Astrocyte (in vitro differentiated cells and primary cell): ENCODE measurements at places on chromosomes 6 and 20. TPM values are rescaled to one million over a fixed set of nuclear protein-coding genes. Genes with fewer than 3 reads are reported as not detected.

DNA sequence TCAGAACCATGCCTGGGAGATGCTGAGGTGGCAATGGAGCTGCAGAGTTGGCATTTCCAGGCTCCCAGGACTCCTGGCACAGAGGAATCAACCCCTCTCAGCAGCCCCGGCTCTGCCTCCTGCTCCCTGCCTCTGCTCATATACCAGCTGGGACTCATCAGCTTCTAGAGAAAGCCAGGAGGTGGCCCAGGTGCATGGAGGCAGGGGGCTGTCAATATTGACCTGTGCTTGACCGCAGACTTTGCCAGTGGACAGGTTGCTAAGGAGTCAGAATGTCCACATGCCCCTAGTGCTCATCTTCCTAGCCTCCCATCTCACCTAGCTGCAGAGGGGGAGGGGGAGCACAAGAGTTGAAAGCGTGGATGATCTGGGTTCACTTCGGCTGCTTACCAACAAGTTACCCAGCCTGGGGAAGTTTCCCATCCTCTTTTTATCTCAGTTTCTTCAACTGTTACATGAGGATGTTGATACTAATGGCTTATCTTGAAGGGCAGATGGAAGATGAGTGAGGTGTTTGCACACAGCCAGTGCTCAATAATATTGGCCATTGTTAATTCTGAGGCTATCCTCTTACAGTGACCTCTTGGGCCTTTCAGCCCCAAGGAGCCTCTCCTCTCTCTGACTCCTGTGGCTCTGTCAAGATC is 9.2 kb upstream of the SCRT2 start:
- DNase-seq: no peak

Gene DHX35
- 7.8 TPM in 2 replicates for total RNA-seq

Gene TAGAP
- total RNA-seq: 0.10 and 0.11 TPM in 2 replicates

- DNase-seq: no peak
Measured at GRCh38 chr6:61809004-61809595, 476.9 kb downstream of the KHDRBS2 start.

DNA sequence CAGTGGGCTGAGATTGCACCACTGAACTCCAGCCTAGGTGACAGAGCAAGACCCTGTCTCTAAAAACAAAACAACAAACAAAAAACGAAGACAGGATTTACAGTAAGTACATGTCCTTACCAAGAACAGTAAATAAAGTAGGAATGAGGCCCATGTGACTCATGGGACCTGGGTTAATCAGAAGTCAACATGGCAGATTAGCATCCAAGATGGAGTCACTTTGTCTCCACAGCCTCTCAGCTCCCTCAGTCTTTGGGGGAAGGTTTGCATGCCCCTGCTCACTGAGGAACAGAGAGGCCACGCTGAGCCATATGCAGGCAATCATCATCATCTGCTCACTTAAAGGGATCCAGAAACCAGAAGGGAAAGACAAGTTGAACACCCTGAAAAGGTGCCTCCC is 7.8 kb upstream of the MUC22 start:
- no peak for DNase-seq

Gene NUP153
- 44.8 and 51.6 TPM in 2 replicates for total RNA-seq

Gene SNX5
- total RNA-seq: 78.0 and 95.1 TPM in 2 replicates

GRCh38 chr20:64113796-64114355 is 6.5 kb upstream of the NPBWR2 start:
- DNase-seq: no peak

DNA sequence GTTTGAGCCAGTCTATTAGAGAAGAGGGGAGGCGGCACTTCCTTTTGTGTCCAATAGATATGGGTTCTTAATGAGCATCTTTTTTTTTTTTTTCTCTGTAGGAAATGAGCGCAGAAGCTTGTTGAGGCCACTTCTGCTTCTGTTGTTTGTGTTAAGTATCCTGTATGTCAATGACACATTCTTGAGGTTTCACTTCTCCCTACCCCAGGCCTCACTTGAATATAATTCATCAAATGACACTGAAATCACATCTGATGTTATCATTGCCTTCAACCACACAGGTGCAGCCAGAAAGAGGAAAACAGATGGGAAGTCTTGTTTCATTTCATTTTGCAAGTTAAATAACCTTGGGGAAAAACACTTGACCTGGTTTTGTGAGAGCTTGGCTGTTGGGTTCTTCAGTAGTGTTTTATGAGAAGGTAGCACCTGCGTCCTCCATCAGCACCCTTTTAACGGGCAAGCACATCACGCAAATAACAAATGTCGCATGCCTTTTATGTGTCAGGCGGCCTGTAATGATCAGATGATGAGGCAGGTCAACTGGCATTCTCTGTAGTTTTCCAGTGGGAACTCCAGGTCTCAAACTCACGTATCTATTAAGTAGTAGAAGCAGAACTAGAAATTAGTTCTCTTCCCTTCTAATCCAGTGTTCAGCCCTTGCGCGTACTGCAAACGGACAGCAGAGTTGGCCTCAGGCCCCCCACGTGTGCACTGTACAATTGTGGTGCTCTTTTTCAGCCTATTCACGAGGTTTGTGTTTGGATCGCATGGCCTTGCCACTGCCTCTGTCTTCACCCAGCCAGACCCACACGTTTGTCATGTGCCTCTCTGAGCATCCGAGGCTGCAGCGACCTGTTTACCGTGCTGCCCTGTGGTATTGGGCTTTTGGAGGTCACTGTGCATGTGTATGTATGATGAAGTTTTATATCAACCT is 23.5 kb downstream of the PLEKHG1 start:
- DNase-seq: no peak

Gene ZNF341
- total RNA-seq: 1.9 and 2.0 TPM in 2 replicates

DNA sequence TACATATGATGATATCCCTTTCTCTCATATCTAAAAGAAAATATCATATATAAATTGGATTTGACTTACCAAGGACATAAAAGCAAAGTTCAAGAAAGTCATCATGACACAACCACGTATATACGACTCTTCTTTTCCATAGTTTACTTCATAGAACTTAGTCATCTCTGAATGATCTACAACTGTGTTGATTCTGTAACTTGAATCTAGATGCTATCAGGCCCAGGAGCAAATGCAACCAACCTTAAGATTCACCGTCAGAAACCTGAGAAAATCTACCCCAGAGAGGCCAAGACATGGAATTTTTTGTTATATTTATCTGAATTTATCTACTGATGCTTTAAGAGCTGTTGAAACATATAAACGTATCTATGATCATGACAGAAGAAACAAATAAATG is 165.6 kb downstream of the PDE10A start:
- DNase-seq: no peak

DNA sequence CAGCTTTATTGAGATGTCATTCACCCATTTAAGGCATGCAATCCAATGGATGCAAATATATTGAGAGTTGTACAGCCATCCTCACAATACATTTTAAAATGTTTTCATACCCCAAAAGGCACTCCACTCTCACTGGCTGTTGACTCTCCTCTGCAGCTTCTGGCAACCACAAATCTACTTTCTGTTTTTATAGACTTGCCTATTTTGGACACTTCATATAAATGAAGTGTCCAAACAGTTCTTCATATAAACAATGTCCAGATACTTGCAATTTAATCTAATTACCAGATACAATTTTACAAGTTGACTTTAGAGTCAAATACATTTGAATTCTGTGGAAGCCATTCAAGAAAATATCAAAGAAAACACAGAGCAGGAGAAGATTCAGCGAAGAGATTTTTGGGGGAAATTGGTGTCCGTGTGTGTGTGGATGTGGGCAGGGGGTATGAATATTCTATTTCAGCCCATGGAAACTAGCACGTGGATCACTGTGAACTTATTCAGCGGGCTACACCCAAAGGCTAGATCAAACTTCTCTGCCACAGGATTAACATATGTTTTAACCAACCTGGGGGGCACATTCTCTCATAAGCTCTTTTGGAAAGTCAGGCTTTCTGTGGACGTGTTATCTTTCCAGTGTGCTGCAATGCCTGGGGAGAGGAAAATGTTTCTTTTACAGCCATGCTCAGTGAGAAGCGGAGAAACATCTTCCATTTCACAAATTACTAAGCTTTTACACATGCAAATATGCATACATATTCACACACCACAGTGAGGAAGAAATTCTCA is 73.9 kb downstream of the PLG start:
- DNase-seq: no peak

DNA sequence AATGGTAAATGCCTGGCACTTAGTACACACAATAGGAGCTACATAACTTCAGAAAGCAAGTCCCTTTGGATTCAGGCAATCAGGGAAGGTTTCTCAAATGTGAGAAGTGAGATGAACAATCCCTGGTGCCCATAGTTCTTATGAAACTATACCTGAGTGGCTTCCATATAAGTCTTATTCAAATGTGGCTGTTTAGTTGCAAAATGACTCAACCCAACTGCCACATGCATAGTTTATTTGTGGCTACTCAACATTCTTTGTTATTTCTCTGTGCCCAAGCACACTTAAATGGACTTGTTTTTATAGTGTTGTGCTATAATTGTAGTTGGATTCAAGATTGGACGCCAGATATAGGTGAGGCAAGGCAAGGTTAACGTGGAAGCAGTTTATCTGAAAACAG is 93.7 kb upstream of the ATXN1 start:
- DNase-seq: peak; percentile 18

- peak; percentile 37 for DNase-seq
Measured at GRCh38 chr6:71733970-71734899, 152.1 kb upstream of the RIMS1 start.

DNA sequence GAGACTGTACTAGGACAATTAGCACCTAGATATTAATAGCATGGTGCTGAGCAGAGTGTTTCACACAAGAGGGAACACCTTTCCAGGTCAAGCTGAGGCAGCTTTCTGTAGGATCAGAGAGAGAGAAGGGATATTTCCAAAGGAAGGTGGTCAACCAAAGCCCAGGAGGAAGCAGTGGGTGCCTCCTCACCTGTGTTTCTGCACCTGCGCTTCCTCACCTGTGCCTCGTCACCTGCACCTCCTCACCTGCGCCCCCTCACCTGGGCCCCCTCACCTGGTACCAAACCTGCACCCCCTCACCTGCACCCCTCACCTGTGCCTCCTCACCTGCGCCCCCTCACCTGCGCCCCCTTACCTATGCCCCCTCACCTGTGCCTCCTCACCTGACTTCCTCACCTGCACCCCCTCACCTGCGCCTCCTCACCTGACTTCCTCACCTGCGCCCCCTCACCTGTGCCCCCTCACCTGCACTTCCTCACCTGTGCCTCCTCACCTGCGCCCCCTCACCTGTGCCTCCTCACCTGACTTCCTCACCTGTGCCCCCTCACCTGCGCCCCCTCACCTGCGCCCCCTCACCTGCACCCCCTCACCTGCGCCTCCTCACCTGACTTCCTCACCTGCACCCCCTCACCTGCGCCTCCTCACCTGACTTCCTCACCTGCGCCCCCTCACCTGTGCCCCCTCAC is 67.9 kb downstream of the TTLL2 start:
- no peak for DNase-seq

- peak; percentile 55 for DNase-seq
Measured at GRCh38 chr20:38997622-38998021, 35.5 kb downstream of the DHX35 start.

DNA sequence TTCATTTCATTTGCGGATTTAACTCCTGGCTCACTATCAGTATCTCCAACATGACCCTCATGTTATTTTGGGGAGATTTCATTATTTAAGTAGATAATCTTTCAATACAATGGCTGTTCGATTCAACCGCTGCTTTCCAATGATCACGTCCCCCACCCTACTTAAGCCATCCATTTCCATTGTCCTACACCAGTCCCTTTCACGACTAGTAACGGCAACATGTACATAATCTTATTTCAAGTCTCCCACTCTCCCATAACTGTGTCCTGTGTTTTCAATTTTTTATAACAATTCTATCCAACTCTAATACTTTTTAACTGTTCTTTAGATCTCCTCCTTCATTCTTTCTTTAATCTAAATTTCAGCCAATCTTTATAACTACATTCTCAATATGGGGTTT is 890.8 kb upstream of the MAP3K7 start:
- DNase-seq: no peak

Gene DNMT3B
- 5.0 and 5.6 TPM in 2 replicates for total RNA-seq

DNA sequence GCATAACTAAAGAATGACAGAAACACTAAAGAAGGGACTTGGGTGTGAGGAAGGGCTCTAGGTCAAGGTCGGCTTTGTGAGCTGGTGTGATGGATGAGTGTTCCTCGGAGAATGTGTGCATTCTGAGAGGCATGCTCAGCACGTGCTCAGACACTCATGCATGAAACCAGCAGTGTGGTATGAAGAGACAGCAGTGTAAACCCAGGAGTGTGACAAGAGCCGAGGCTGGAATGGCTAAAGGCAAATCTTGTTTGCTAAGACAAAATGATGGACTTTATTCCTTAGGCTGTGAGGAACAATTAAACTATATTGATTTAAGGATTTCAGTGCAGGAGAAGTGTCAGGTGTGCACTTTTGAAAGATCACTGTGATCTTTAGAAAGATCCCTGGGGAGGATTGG is 107.4 kb upstream of the MAP7 start:
- DNase-seq: peak; percentile 30

GRCh38 chr6:946546-946945 is 253.6 kb upstream of the EXOC2 start:
- DNase-seq: no peak

- peak; percentile 43 for DNase-seq
Measured at GRCh38 chr6:75409928-75410327, 83.7 kb downstream of the FILIP1 start.

DNA sequence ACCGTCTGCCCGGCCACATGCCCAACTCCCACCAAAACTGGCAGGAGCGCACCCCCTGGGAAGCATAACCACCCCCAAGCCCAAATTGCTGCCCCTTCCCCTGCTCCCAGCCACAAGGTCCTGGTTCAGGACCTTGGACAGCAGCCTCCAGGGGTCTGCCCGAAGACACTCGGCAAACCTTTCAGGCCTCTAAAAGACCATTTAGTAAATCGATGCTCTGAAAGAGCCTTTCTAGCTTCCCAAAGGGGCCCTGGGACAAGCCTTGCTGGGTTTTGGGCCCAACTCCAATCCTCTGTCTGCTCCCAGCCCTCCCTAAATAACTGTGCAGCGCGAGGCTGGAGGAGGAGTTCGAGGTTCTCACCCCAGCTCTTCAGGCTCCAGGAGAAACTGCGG is 30.5 kb downstream of the GRM4 start:
- DNase-seq: no peak

GRCh38 chr6:46510651-46511050 is 19.4 kb upstream of the RCAN2 start:
- DNase-seq: peak; percentile 28

Gene AGER
- total RNA-seq: 7.5 and 9.9 TPM in 2 replicates

Gene RRP36
- 68.6 and 77.9 TPM in 2 replicates for total RNA-seq

Gene OR12D3
- not detected in 2 replicates for total RNA-seq

GRCh38 chr6:15661853-15662325 is 939 bp downstream of the DTNBP1 start:
- DNase-seq: no peak

- DNase-seq: no peak
Measured at GRCh38 chr6:107753778-107754177, 70.3 kb downstream of the SCML4 start.

- DNase-seq: no peak
Measured at GRCh38 chr6:138774370-138774769, 801 bp downstream of the CCDC28A start.

- no peak for DNase-seq
Measured at GRCh38 chr6:77620278-77620882, 32.5 kb upstream of the MEI4 start.

Gene LRRN4
- 1.0 and 1.1 TPM in 2 replicates for total RNA-seq

- DNase-seq: peak; percentile 83
Measured at GRCh38 chr6:113347436-113347835, 509.7 kb upstream of the MARCKS start.

- DNase-seq: no peak
Measured at GRCh38 chr20:32539026-32539816, 45.9 kb downstream of the NOL4L start.

GRCh38 chr6:124028117-124028516 is 224.5 kb downstream of the NKAIN2 start:
- no peak for DNase-seq
